ENCODE measurements at places on chromosomes 16 and 17.

- peak; percentile 88 for DNase-seq
Observed at GRCh38 chr16:89192956-89193575, 7.3 kb downstream of the SLC22A31 start.

DNA sequence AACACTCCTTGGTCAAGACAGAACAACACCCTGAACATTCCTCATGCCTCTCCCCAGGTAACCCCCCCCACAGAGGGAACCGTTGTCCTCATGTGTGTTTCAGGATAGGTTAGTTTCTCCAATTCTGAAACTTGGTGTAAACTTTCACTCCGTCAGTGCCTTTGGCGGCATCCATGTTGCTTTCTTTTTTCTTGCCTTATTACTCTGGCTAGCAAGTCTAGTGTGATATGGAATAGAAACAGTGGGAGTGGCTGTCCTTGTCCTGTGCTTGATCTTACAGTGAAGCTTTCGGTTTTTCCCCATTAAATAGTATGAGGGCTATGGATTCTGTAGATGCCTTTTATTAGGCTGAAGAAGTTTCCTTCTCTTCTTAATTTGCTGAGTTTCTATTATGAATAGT, 35.7 kb upstream of the GNG13 start:
- no peak for DNase-seq

- no peak for DNase-seq
Observed at GRCh38 chr17:8212312-8213180, 2.2 kb upstream of the AURKB start.

DNA sequence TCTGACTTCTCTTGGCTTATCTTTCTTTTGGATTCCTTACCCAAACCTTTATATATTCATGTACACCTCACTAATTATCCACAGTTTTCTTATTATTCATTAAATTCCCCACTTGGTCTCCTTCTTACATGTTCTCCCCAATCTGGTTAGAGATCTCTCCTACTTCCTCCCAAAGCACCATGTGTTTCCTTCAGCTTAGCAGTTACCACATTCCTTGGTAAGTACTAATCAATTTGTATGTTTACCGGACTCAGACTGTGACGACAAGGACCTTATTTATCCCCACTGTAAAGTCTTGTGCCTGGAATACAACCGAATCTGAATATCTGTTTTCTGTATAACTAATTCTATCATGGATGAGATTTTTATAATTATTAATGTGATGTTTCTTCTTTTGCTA, 389.5 kb downstream of the KCNJ2 start:
- no peak for DNase-seq

DNA sequence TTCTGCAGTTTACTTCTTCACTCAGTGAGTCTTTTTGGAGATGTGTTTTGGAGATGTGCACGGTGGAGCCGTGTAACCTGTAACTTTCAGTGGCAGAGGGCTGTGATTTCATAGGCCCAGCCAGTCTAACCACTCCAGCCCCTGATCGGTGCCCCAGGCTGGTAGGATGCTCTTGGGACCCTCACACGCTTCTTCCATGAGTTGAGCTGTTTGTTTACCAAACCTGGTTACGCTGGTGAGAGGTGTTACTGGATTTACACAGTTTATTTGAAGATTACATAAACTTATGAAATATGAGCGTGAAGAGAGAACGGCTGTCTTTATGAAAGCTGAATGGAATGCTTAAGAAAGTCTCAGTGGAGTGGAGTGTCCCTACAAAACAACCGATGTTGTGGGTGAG, 96.7 kb downstream of the CMIP start:
- DNase-seq = no peak

DNA sequence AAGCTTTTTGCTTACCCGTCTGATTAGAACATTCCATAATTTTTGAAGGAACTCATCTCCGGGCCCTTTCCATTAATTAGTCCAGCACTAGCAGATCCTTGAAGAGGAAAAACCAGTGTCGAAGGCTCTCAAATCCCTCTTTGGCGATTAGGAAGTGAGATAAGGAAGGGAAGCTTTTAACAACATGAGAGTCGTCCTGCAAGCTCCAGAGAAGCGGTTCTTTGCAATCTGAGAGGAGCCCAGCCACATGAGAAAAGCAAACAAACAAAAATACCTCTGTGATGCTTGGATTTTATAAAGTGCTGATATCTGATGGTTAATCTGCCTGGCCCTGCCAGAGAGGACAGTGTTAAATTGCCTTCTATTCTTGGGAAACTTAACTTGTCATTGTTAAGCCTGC, 339.8 kb upstream of the SALL1 start:
- DNase-seq = no peak

DNA sequence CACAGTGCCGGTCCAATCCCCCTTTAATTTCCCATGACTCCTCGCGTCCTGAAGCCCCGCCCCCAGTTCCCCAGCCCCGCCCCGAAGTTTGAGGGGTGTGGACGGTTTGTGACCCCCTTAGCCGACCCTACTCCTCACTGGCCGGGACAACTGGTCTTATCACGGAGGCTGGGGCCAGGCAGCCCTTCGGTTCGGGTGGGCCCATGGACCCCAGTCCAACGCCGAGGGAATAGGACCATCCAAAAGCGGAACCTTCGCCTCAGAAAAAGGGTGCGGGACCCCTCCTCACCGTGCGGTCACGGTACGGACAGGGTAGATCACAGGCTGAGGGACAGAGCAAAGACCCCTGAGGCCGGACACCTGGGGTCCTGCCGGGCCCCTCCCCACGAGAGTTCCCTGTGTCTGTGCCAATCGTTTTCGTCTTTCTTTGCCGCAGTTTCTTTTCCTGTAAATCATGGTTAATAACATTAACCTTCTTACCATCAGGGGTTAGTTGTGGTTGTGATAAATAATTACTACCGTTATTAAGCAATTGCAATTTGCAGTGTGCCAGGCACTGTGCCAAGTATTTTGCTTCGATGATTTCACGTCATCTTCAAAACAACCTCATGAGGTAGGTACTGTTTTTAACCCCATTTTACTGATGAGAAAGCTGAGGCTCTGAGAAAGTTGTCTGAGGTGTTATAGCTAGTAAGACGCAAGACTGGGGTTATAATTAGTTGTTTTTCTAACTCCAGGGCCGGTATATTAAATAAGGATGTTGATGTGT, 543 bp downstream of the TMUB2 start:
- no peak for DNase-seq

DNA sequence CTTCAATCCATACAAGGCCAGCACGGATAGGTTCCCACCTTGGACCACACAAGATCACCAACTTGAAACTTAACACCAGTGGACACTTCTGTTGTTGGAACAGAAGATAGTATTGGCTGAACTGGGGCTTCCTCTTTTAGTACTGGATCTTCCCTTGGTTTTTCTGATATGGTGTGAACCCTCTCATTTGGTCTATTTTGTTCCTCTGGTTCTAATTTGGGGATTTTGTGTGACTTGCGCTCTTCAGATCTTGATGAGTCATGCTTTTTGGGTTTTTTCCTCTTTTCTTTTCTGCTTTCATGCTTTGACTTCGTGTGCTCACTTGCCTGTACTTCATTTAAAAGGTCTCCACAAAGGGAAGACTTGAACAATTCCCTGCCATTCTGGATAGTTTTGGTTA, 39.0 kb downstream of the SOST start:
- no peak for DNase-seq

DNA sequence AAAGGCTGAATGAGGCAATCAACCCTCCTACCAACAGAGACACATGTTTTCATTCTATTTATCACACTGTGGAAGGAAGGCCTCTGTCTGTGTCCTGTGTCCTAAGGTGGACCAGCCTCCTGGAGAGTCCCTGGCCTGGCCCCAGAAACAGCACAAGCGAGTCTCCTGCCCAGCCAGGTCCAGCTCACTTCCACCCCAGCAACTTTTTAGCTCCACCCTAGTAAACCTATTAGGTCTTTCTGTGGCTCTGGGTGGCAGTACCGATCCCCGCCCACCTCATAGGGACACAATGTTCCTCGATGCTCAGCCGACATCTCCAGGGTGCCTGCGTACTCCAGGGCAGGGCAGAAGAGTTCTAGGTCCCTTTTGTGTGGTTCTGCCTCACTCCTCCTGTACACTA, 10.7 kb downstream of the DRC3 start:
- DNase-seq = no peak

- DNase-seq = no peak
Observed at GRCh38 chr16:30406795-30407101, 658 bp upstream of the ZNF771 start.

GRCh38 chr16:85570213-85570734, 42.8 kb upstream of the GSE1 start:
- peak; percentile 81 for DNase-seq

DNA sequence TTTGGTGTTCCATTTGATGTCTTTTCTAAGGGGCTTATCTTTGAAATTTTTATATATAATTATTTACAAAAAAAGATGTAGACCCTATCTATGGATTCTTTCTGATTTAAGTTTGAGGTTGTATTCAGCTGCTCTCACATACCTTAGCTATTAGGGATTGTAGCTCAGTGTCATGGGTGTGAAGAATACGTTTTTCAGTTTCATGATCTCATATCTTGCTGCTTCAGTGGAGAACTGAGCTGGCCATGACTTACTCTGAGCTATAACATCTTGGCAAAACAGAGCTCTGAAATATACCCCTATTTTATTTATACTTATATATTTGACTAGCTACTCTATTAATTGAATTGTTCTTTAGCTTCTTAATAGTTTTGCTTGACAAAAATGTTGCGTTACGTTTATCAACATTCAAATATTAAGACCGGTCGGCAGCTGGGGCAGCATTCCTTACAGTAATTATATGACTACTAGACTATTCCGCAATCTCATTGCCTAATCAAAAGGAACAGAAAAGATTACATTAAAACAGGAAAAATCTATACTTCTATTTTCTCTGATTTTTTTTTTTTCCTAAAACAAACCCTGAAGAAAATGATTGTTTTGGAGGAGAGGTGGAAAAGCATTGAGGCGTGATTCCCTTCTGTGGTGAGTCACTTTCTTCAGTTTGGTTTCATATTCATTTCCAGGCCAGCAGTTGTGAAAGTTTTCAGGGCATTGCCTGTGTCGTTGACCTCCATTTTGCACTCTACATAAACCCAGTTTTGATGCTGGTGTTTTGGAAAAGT, 24.1 kb upstream of the KRT24 start:
- no peak for DNase-seq

DNA sequence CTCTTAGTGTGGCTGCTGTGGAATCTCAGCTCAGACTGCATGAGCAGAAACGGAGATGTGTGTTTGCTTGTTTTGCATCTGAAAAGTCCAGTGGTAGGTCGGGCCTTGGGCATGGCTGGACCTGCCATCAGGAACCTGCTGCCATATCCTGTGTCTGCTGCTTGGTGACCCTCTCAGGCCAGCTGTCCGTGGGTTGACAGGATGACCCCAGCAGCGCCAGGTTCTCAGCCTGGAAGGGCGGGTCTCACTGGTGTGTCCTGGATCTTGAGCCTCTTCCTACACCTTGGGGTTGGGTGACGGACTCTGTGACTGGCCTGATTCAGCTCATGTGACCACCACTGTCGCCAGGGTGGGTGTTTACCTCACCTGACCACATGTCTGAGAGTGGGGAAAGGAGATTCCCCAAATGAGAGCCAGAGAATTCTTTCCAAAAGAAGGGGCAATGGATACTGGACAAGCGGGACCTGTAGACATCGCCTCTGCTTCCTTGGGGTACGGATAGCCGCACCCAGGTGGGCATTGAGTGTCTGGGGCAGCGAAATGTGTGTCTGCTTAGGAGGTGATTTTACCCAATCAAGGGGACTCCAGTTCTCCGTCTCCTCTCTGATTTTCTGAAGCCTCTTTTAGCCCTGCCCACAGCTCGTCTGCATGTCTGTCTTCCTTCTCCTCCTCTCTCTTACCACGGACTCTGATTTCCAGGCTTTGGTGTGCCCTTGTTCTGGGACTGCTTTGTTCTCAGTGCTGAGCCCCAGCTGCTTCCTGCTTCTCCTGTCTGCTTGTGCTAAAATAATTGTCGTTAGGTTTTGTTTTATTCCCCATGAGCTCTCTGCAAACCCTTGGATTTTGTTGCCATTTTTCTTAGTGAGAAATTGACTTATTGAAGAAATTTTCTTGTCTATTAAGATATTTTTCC, 399.7 kb downstream of the CPPED1 start:
- DNase-seq = no peak

DNA sequence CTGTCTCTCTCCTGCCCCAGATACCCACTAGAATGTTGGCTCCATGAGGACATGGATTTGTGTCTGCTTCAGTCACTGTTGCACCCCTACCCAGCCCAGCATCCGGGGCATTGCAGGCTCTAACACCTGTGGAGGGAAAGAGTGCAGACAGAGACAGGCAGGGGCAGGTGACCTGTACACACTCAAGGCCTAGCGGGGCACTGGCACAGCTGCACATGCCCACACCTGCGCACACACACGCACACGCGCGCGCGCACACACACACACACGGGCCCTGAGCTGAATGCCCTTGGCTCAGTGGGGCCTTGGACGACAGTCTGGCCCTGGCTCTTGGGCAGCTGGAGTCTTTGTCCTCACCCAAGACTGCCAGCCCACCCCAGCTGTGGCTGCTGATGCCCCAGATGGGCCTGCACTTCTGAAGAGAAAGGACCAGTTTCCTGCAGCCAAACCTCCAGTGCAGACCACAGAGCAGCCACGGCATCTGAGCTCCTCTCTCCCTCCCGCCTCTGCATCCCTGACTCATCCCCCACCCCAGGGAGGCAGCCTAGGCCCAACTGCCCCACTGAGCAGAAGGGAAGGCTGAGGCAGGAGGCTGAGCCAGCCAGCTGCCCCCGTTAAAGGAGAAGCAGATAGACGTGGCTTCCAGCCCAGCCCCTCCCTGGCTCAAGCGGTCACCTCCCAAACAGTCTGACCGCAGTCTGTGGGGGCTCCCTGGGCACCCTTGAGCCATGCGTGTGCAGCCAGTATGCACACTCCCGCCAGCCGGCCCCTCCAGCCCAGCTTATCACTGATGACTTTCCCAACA, 12.3 kb upstream of the RAI1 start:
- peak; percentile 31 for DNase-seq

DNA sequence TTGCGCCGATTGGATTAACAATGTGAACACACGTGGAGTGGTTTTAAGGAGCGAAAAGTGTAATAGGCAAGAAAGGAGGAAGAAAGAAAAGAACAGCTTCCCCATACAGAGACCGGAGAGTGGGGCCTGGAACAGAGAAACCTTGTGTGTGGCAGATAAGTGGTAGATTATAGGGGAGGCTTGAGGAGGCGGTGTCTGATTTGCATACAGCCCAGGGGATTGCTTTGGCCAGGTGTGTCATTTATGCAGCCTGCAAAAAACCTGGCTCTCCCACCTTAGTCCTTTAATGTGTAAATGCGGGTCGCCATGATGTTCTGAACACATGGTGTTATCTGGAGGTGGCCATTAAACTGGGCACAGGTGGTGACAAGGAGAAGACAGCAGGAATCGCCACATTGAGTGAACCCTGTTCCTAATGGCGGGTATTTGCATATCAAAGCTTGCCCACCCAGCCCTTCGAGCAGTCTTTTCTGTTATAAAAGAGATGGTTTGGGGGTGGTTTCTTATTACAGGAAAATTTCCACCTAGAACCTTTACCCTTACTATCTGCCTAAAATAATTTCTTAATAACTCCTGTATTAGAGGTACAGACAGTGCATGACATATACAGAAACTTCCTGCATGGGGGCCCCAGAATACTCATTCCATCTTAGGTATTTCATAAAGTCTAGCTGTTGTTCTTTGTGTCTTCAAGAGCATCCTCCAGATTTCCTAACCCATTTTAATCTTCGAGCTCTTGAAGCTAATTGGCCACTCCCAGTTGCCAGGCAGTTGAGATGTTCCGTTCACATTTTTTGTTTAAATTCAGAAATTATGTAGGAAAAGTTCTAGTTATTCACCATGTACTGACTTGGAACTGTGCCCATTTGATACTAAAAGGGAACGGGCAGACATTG, 292.5 kb downstream of the RBFOX1 start:
- no peak for DNase-seq

- DNase-seq = no peak
Observed at GRCh38 chr17:74921026-74921681, 1.9 kb downstream of the USH1G start.

Data from DND-41 (cell line).